ENCODE measurements at places on chromosomes 5 and 9.

DNA sequence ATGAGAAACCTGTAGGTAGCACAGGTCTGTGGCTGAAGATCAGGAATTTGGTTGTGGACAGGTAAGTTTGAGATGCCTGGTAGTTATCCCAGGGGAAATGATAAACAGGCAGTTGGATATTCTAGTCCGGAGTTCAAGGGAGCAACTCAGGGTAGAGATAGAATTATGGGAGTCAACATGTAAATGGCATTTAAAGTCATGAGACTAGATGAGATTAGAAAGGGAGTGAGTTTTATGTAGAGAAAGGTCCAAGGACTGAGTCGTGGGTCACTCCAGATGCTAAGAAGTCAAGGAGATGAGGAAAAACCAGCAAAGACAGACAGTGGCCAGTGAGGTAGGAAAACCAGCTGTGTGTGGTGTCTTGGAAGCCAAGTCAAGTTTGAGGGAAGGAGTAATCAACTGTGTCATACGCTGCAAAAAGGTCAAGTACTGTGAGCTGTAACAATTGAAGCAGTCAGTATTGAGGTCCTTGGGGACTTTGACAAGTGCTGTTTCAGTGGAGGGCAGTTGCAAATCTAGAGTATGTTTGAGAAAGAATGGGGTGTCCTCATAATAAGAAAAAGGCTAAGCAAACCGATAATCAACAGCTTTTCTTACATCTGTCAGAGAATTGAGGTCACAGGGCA is 18.2 kb downstream of the GNPDA1 start:
- DNase-seq = no peak

GRCh38 chr5:71737931-71738539 is 19.0 kb downstream of the CARTPT start:
- no peak for DNase-seq

GRCh38 chr5:97101189-97101910 is 41.1 kb downstream of the LIX1 start:
- DNase-seq = no peak

DNA sequence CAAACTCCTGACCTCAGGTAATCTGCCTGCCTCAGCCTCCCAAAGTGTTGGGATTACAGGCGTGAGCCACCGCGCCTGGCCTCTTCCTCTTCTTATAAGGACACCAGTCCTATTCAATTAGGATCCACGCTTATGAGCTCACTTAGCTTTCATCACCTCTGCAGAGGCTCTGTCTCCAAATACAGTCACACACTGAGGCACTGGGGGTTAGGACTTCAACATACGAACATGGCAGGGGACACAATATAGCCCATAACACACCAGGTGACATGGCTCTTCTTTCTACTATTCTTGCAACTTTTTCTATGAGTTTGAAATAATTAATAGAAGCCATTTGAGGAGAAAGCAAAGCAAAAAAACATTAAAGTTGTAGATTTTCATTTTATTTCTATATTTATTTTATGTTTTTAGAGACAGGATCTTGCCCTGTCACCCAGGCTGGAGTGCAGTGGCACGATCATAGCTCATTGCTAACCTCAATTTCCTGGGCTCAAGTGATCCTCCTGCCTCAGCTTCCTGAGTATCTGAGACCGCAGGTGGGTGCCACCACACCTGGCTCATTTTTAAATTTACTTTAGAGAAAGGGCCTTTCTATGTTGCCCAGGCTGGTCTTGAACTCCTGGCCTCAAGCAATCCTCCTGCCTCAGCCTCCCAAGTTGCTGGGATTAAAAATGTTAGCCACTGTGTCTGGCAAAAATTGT is 6.0 kb upstream of the PRRT1B start:
- DNase-seq = no peak

GRCh38 chr5:124754206-124754927 is 7.9 kb upstream of the ZNF608 start:
- peak; percentile 22 for DNase-seq

DNA sequence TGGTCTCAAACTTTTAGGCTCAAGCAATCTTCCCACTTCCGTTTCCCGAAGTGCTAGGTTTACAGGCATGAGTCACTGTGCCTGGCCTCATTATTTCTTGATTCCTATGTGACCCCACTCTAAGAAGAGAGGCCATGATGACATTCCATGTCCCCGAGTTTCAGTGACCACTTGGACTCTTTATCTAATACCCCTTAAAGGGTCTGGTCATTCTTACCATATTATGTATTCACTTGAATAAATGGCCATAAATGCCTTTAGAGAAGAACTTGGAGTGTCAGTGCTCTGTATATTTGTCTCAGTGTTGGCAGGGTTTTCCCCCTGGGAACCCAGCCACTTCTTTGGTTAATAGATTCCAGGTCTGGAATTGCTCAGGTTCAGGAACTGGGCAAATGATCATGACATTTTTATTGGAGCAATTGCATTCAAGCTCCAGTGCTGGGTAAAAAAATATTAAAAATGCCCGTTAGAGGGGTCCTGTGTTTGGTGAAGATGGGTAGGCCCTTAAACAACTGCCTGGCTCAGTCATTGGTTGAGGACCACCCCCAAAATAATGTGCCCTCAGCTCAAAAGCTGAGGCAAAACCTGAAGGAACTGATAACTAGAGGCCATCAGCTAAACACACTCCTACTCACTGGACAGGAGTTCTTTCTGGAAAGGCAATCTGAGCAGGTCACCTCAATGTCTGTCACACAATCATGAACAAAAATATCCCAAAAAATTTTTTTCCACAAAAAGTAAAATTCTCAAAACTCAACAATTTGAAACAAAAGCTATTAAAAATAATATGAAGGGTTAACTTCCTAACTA is 186.6 kb upstream of the ZNF608 start:
- DNase-seq = no peak

GRCh38 chr5:34900652-34901051 is 14.7 kb downstream of the RAD1 start:
- no peak for DNase-seq

DNA sequence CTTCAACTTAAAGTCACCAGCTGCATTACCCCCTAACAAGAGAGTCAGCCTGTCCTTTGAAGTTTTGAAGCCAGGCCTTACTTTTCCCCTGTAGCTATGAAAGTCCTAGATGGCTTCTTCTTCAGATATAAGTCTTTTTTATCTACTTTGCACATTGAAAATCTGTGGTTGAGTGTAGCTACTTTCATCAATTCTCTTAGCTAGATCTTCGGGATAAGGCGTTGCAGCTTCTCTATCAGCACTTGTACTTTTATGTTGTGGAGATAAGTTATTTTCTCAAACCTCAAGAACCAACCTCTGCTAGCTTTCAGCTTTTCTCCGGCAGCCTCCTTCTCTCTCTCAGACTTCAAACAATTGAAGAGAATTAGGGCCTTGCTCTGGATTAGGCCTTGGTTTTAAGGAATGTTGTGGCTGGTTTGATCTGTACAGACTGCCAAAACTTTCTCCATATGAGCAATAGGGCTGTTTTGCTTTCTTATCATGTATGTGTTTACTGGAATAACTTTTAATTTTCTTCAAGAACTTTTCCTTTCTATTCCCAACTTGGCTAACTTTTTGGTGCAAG is 21.6 kb downstream of the CATSPER3 start:
- DNase-seq = no peak

DNA sequence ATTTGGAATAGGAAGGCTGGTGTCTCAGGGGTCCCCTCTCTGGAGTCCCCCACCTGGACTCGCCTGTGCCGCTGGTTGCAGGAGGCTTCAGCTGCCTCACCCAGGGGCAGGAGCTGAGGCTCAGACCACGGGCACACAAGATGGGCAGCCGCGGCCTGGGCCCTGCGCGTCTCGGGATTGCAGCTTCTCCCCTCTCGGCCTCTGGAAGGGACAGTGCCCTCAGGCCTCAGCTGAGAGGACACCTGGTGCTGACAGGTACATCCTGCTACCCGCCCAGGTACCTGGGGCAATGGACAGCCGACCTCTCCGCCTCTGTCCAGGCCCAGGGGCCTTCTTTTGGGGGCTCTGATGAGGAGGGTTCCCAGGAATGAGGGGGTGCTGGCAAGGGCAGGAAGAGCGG is 38.3 kb downstream of the UNC5A start:
- DNase-seq = no peak

GRCh38 chr9:104177003-104177611 is 83.0 kb downstream of the SMC2 start:
- DNase-seq = peak; percentile 16

DNA sequence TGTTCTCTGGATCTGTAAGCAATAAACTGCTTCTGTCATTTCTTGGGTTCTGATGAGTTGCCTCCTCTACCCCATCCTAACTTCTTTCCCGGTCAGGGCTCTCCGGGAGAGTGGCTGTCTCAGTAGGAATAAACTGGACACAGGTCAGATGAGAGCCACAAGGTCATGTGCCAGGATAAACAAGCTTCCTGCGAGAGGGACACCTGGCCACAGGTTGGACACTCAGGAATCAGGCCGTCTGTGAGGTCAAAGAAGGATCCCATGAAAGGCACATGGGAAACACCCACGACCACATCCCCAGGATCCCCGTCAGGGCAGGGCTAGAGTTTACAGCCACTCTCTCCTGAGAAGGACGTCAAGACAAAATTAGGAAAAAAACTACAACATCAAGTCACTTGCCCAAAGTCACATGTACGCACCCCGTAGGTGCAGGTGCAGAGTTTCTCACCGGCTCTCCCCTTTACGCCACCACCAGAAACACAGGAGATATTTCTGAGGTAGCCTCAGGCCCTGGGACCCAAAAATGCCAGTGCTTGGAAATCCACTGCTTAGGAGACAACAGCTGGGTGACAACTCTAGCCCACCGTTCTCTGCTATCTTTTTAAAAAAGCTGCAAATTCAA is 28.7 kb downstream of the CCT5 start:
- no peak for DNase-seq

GRCh38 chr5:33230467-33231078 is 210.2 kb upstream of the TARS1 start:
- DNase-seq = no peak

GRCh38 chr5:52709167-52709925 is 78.4 kb upstream of the ITGA1 start:
- DNase-seq = no peak

DNA sequence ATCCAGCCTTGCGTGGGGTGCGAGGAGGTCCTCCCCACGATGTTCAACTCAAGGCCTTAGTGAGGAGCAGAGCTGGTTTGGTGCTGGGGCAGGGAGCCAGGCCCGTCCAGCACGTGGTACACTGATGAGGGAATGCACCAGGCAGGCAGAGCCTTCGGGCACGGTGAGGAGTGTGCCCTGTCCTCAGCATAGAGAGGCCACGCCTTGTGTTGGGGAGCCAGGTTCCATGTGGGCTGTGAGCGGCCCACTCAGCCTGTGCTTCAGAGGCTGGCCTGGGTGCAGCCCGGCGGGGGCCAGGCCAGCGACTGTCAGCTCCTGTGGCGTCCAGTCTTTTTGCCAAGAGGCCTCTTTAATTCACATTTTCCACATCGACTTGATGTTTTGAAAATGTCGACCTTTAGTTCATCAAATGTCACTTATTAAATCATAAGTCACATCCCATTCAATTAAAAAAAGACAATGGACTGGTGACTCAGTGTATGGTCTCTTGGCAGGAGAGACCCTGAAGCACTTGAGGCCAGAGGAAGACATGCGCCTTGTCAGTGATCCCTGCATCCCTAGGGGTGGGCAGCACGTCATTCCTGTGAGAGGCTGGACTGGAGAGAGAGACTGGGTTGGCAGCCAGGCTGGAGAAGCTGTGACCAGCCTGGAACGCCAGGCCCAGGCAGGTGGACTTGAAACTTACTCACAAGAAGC is 21.7 kb downstream of the ERGIC1 start:
- DNase-seq = no peak

DNA sequence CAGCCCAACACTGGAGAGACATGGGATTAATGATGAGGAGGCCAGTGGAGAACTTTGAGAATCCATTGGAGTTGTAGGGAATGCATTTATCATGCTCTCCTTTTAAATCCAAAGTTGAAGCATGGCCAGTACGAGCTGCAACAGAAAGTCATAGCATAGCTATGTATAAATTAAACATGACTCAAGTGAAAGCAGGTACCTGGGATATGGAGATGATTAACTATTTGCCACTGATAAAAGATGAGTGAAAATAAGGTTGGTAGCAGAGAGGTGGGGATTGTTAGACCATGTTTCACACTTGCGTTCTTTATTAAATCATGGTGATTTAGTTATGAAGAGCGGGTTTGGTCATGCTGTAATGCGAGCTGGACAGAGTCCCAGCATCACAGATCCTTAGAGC is 189.6 kb downstream of the ARHGEF28 start:
- DNase-seq = no peak

DNA sequence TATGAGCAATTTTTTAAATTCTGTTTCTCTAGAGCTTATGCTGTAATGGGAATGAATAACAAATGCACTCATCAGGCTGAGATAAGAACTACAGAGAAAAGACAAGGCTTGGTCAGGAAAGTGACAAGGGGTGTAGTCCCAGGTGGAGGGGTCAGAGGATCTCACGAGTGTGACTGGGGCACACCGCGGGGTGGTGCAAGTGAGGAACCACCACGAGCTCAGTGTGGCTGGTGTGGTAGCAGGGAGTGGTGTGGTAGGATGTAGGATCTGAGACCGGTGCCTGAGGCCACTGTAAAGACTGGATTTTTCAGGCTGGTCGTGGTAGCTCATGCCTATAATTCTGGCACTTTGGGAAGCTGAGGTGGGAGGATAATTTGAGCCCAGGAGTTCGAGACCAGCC is 9.0 kb downstream of the ANXA6 start:
- no peak for DNase-seq

GRCh38 chr5:15499528-15500324 is at the start of gene FBXL7:
Gene FBXL7, plus strand, starts transcription at chr5:15500180.
- DNase-seq = peak; percentile 87

DNA sequence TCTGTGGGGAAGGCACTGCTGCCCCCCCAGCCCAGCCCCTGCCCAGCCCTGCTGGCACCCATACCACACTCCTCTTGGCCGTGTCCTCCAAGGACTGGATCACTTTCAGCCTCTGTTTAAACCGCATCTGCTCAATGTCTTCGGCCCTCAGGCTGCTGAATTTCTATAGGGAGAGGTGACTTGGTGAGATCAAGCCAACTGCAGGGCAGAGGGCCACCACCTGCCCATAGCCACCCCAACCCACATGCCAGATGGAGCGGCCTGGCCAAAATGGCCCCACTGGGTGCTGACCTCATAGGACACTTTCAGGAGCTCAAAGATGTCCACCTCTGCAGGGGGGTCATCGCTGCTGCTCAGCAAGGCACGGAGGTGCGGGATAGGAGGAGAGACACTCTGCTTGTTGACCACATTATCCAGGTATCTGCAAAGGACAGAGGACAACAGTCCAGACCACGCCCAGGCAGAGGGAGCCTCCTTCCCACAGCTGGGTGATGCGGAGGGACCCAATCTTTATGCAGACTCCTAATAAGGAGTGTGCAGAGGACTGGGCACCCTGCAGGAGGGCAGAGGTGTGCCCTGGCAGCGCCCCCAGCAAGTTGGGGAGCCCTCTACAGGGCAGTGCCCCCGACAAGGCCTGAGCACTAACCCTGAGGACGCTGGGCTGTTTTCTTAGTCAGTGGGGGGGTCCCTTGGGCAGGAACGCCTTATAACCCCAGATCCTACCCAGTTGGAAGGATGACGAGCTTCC is 14.4 kb upstream of the MRNIP start:
- no peak for DNase-seq

Data from WERI-Rb-1 (cell line).